ENCODE measurements at places on chromosomes 7 and 10.

- DNase-seq = no peak
These were observed 19.9 kb upstream of the GPAM start for GRCh38 chr10:112203328-112204076.

- DNase-seq = no peak
These were observed 62.1 kb downstream of the TPST1 start for GRCh38 chr7:66267249-66267648.

DNA sequence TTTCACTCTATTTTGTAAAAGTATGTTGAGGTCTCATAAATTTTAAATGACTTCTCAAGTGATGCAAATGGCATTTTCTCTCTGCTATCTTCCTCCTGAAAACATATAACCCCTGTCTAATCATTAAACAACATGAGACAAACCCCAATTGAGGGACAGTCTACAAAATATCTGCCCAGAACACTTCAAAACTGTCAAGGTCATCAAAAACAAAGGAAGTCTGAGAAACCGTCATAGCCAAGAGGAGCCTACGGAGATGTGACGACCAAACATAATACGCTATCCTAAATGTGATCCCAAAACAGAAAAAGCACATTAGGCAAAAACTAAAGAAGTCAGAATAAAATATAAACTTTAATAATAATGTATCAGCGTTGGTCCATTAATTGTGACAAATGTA lies 282.3 kb upstream of the SEMA3C start:
- no peak for DNase-seq

- DNase-seq = no peak
These were observed 16.5 kb downstream of the AP5Z1 start for GRCh38 chr7:4791738-4792536.

Data from NCI-H1436 treated with DMSO at 0.1 percent for 48 hours (cell line).